ENCODE measurements at places on chromosomes 7 and 10.

DNA sequence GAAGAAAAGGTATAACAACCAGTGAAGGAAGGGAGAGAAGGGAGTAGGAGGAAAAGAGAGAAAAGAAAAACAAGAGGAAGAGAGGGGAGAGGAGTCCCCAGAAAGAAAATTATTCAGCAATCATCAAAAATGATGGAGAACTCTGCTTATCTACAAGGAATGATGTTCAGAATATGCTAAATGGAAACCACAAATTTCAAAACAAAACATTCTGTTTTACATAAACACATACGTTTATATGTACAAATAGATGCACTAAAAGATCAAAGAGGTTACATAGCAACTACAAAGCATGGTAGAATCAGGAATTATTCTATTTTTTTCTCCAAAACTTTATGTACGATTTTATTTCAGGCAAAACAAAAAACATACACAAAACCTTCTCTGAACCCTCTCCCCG is 91.9 kb downstream of the FAM13C start:
- DNase-seq, result no peak

DNA sequence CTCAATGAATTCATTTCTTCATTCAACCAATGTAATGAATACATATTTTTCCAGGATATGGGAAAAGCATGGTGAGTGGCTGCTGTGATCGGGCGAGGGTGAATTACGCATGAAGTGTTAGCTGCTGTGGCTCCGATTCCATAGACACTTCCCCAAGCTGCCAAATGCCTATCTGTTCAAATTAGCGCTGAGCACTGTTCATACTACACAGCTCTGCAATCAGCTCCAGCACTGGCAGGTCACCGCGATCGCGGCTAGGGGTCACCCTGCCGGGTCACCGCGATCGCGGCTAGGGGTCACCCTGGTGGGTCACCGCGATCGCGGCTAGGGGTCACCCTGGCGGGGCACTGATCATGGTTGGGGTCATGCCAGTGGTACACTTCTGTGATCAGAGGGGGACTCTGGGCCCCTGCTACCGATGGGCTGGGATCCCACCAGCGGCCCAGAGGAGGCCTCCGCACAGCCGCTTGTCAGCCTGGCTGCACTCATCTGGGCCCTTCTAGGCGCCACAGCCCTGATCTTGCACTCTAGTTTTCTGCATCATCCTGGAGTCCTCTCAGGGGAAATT is 49.3 kb downstream of the JAKMIP3 start:
- DNase-seq, result no peak

- DNase-seq, result no peak
These were observed 9.2 kb downstream of the ITIH5 start for GRCh38 chr10:7657552-7657951.

DNA sequence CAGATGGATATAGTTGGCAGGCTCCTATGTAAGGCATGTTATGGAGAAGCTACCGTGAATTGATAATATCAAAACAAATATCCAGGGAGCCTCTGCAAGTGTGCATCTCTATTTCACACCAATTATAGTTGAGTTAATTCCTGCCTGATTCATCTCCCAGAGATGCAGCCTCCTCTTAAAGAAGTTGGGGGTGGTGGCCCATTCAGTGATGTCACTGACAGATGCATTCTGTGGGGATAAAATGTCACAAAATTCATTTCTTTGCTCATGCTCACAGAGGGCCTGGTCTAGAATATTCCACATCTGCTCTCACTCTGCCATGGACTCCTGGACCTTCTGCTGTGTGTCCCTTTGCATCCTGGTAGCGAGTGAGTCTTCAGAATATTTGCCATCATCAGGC is 189.1 kb upstream of the PRSS1 start:
- DNase-seq, result no peak

- DNase-seq, result no peak
These were observed 11.4 kb upstream of the HSPA12A start for GRCh38 chr10:116753759-116754158.

DNA sequence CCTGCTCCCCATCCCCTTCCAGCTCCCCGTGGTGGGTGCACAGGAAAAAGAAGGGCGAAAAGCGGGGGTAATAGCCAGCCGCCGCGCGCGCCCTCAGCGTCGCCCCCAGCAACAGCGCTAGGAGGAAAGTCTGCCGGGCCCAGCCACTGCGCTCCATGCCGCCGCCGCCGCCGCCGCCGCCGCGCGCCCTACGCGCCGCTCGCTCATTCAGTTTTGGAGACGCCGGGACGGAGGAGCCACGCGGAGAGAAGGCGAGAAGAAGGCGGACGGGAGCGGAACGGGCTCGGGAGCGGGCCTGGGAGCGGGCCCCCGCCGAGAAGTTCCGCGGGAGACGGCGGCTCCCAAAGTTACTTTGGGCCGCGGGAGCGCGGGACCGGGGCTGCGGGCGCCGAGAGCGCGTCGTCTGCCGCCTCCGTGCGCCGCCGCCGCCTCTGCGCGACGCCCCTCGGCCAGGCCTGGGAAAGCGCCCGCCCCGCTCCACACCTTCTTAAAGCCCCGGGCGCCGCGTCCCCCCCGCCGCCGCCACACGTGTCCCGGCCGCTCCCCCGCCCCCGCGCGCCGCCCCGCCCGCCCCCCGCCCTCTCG is at the start of gene RELN:
TSS of gene RELN (minus strand) at position 459 of the 585 bp plus-strand sequence. CDS start at position 157, 302 bp downstream.
- no peak for DNase-seq

DNA sequence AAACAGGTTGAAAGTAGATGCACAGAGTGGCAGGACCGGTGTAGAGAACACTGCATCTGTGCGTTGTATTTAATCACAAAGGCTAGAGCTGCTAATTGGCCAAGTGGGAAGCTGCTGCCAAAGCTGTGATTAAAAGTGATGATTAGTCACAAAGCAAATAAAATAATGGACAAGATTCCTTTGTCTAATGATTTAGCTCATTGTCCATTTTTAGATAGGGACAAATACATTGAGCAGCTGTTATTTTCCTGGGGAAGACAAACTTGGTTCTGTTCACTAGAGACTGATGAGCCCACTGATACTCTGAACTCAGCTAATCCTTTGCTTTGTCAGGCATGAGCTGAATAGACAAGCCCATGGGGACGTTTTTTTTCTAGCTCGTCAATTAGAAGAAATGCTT is 19.7 kb downstream of the UBE3C start:
- DNase-seq, result peak; percentile 10

DNA sequence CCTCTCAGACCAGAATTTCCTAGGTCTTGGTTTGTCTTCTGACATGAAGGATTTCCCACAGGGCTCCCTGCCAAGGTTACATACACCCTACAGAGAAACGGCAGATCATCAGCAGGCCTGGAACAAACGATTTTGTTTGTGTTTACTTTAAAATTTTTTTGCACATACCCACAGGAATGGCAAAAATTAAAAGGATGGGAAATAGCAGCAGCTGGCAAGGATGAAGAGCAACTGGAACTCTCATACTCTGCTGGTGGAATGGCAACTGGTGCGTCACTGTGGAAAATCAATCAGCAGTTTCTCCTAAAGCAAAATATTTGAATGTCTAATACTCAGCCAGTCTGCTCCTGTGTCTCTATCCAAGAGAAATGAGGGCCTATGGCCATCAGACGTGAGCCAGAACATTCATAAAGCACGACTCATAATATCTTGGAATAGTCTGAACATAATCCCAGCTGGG is 6.5 kb downstream of the BAIAP2L1 start:
- DNase-seq, result no peak

GRCh38 chr7:55127622-55128081 is 108.8 kb downstream of the EGFR start:
- DNase-seq, result no peak
